ENCODE measurements at places on chromosomes 5 and 9. TPM values are rescaled to one million over a fixed set of nuclear protein-coding genes. Genes with fewer than 3 reads are reported as not detected.

Gene PRRX2
- polyA plus RNA-seq, result 1.2 TPM

Gene SLCO4C1
- polyA plus RNA-seq, result 23.5 TPM

Gene PCDHGB4
- 5.6 TPM for polyA plus RNA-seq

Gene BHMT2
- polyA plus RNA-seq, result 58.5 TPM

- DNase-seq, result no peak
Observed at GRCh38 chr9:109005678-109006077, 7.6 kb downstream of the CTNNAL1 start.

GRCh38 chr5:122170620-122171019 lies 41.3 kb downstream of the ZNF474 start:
- DNase-seq, result no peak

- DNase-seq, result no peak
Observed at GRCh38 chr5:45568813-45569212, 127.4 kb downstream of the HCN1 start.

GRCh38 chr5:5421149-5421960 lies 1.1 kb upstream of the ICE1 start:
- DNase-seq, result no peak

DNA sequence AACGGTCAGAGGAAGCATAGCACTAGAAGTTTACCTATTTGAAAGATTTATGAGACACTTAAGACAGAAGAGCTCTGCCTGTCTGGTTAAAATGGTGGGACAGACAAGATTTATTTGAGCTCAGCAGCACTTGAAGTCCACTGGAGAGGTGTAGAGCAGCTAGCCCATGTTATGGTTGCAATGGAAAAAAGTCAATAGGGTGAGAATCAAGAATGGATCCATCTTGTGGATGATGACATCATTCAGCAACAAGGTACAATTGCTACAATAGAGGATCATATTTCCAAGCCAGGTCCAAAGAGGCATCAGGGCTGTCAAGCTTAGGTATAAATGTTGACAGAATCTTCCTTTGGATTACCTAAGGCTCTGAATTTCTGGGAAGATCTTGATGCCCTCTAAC lies 21.1 kb upstream of the ZNF131 start:
- no peak for DNase-seq

DNA sequence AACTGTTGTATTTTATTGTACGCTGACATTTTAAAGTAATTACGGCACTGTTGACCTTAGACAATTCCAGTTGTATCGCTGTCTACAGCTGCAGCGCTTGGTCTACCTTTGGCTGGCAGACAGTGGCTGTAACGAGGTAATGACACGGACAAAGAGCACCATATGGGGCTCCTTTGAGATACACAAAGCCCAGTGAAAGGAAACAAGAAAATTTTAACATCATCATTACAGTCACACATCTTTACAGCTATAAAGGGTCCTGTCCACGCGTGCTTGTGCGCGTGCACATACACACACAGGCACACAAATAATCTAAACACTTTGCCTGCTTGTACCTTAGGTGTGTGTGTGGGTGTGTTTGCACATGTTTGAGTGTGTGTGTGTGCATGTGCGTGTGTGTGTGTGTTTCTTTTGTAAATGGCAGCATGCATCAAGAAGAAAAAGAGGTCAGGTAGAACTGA lies 946.0 kb downstream of the NR2F1-AS1 start:
- DNase-seq, result no peak

Data from left renal cortex interstitium (tissue), 4 donors.